ENCODE measurements at places on chromosomes 16 and 17.

DNA sequence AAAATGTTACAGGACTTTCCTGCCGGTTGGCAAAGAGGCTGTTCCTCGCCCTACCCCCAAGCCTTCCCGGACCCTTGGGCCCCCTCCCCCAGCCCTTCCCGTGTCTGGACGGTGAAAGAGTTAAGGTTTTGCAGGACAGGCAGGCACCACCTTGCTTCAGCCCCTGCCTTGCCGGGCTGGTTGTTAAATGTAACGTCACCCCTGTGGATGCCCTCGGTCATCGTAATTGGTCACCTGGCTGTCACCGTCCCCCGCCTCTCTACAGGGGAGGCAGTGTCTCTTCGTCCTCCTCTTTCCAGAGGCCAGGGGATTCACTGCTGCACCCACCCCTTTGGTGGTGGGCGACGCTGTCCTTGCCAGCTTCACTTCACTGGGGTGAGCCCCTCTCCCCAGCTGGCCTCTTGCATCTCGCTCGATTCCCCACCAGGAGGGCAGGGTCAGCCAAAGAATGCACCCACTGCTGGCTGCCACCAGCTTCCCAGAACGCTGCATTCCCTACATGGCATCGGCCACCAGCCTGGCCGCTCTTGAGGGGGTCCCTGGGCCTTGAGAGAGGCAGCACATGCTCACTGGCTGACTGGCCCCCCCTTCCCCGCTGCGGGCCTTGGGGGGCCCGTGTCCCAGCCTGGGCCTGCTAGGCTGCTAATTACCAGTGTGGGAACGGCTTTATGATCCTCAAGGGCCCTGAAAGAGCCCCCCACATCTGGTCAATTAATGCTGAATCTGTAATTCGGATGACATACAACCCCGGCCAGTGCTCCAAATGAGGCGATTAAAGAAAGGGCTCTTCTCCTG, 25.2 kb upstream of the GSE1 start:
- no peak for DNase-seq

- DNase-seq = peak; percentile 28
These were observed at the start of gene PRSS8 for GRCh38 chr16:31135535-31136286. PRSS8 (minus strand) TSS chr16:31135727; CDS start chr16:31135498, 229 bp downstream.

GRCh38 chr16:84673561-84673960, 25.2 kb downstream of the KLHL36 start:
- no peak for DNase-seq

- no peak for DNase-seq
These were observed 2.3 kb upstream of the CDK3 start for GRCh38 chr17:75998327-75998795.

- DNase-seq = peak; percentile 4
These were observed 32.0 kb downstream of the SLC6A4 start for GRCh38 chr17:30203471-30203981.

DNA sequence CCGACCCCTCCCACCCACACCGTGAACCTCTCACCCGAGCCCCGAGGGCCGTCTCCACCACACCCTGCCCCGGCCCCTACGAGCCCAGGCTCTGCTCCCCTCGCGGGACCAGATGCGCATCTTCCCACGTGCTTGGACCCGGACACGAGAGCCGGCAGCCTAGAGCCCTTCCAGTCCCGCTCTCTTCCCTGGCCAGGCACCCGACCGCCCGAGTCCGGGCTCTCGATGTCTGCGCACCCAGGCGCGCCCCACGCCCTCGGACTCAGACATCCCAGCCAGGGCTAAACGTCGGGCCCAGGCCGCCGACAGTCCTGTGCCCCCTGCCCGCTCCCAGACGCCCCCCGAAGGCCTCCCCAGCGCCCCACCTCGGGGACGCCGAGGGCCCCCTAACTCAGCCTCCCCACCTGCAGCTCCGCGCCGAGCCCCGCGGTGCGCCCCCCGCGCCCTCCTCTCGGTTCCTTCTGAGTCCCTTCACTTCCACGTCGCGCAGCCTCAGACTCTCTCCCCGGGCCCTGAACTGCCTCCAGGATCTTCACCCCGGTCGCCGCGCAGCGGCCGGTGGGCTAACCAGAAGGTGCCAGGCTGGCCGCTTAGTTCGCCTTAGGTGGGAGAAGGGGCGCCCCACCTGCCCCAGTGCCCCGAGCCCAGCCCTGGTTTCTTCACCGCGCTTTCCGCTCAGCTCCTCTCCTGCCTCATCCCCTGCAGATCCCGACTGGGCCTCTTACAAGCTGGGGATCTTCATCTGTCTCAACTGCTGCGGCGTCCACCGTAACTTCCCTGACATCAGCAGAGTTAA, 688 bp downstream of the ADAP2 start:
- peak; percentile 24 for DNase-seq

- no peak for DNase-seq
These were observed 171.2 kb downstream of the C16orf78 start for GRCh38 chr16:49544828-49545227.

GRCh38 chr16:49377196-49377755, 3.7 kb downstream of the C16orf78 start:
- DNase-seq = no peak

GRCh38 chr17:46036491-46036890, 37.4 kb downstream of the STH start:
- no peak for DNase-seq

- DNase-seq = no peak
These were observed 3.8 kb upstream of the RPL23 start for GRCh38 chr17:38857271-38857670.

DNA sequence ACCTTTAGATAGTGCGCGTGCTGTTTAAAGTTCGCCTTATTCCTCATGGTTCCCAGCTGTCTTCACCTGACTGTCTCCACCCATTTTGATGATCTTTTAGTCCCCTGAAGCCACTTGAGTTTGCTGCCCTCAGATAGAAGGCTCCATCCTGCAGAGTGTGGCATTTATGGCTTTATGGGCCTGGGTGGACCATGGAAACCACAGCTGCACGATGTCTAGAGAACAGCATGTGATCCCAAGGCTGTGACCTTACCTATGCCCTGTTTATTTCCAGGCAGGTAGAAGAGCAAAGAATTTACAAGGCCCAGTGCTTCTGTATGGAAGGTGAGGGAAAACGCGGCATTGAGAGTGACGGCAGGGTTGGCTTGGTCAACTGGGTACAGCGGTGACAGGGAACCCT, 356.9 kb downstream of the SLC39A11 start:
- no peak for DNase-seq

DNA sequence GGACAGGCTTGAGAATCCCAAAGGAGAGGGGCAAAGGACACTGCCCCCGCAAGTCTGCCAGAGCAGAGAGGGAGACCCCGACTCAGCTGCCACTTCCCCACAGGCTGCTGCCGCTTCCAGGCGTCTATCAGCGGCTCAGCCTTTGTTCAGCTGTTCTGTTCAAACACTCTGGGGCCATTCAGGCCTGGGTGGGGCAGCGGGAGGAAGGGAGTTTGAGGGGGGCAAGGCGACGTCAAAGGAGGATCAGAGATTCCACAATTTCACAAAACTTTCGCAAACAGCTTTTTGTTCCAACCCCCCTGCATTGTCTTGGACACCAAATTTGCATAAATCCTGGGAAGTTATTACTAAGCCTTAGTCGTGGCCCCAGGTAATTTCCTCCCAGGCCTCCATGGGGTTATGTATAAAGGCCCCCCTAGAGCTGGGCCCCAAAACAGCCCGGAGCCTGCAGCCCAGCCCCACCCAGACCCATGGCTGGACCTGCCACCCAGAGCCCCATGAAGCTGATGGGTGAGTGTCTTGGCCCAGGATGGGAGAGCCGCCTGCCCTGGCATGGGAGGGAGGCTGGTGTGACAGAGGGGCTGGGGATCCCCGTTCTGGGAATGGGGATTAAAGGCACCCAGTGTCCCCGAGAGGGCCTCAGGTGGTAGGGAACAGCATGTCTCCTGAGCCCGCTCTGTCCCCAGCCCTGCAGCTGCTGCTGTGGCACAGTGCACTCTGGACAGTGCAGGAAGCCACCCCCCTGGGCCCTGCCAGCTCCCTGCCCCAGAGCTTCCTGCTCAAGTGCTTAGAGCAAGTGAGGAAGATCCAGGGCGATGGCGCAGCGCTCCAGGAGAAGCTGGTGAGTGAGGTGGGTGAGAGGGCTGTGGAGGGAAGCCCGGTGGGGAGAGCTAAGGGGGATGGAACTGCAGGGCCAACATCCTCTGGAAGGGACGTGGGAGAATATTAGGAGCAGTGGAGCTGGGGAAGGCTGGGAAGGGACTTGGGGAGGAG, at the start of gene CSF3:
TSS of gene CSF3 (plus strand) at position 436 of the 993 bp plus-strand sequence. CDS start at position 471, 35 bp downstream.
- DNase-seq = no peak

DNA sequence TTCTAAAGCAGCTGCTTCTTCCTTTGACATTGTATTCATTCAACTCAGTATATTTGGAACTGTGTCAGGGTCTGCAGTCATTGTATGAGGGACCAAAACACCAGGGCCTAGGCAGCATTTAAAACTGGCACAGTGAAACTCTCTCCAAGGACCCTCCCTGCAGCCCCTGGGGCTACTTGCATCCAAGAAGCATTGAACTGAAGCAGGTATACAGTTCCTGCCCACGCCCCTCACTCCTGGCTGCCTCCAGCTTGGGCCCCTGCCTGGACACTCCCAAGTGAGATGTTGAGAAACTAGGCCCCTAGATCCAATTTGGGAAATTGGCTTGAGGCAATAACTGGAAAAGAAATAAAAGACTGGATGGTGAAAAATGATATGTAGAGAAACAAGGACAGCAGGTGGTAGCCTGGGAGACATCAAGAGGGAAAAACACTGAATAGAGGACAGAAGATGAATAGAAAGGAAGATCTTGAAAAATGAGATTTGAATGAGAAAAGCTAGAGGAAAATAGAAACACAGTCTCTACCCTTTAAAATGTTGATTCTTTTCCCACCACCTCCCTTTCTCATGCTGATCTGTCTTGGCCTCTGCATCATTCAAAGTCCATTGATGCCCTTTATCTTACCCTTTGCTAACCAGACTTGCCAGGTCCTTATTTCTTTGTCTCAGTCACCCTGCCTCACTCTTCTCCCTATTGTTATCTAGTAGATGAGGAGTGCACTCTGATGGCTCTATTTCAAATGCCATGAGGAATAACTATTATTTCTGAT, 368.8 kb upstream of the CDH8 start:
- no peak for DNase-seq

GRCh38 chr17:49501496-49501895, 6.4 kb downstream of the NGFR start:
- DNase-seq = no peak

DNA sequence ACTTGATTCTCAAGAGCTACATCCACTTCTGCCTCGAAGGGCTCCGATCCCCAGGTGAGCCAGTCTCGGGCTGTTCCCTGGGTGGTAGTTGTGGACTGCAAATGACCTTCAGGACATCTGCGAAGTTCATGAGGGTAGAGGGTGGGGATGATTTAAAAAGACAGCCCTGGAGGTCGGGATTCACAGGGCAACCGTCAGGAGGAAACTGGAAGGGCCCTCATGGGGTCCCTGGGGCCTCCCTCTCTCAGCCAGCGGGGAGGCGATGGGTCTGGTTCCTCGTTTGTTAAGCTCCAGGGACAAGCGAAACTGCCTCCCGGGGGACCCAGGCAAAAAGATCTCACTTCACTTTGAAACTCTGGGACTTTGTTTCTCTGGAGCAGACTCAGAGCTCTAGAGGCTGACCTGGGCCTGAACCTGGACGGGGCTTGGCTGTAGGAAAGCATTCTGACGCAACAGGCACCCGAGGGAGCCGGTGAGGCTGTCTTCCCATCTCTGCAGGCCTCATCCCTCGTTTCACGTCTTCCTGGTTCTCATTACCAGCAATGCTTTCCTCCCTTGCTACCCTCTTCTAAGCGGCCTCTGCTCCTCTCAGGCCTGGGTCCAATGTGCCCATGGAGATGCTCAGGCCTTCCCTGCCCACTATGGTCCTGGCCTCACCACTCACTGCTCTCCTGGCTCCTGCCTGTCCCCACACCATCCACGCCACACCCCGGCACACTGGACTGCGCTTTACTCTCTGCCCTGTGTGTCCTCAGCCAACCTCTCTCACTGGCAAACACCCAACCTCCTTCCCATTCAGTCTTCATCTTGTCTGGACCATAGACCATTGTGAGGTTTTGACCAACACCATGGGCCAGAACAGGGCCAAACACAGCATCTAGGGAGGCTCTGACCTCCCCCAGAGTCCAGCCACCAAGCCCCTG, 214.2 kb upstream of the TNRC6C start:
- DNase-seq = no peak

DNA sequence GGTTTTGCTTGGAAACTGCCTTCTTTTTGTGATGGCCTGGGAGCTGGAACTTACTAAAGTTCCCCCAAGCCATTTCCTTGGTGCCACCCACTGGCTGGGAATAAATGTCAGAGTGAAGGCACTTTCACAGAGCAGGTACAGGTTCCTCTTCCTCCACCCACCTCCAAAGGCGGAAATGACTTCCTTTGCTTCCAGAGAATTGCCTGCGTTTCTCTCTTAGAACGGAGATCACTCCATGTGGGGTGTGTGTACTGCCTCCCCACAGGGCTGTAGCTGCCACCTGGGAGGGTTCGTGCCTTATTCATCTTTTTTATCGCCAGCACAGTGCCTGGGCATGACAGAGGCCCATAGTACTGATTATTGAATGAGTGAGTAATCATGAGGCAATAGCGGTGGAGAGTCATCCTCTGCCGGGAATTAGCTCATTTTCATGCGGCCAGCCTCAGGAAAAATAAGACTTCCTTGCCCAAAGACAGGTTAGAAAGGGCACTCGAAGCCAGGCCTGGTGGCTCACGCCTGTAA, 32.2 kb upstream of the HAS3 start:
- no peak for DNase-seq

- DNase-seq = no peak
These were observed 11.8 kb downstream of the RFFL start for GRCh38 chr17:35051579-35052240.

DNA sequence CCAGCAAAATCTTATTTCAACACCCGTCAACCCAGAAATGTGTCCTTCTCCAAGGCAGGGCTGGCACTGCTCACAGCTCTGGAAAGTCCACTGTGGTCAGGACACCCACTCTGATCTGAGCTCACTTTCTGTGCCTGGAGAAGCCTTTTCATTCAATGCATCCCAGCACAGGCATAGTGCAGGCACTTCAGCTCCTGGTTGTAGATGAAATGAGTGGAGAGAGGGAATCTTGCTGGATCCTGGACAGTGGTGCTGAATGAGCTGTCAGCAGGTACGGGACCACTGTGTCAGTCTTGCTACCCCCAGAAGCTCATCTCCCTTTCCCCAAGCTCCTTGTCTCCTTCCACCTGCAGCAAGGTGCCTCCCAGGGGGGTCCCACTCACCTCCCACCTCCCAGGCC, 86.1 kb upstream of the SALL1 start:
- DNase-seq = no peak

- no peak for DNase-seq
These were observed 191.8 kb downstream of the PRKCA start for GRCh38 chr17:66494023-66494803.

DNA sequence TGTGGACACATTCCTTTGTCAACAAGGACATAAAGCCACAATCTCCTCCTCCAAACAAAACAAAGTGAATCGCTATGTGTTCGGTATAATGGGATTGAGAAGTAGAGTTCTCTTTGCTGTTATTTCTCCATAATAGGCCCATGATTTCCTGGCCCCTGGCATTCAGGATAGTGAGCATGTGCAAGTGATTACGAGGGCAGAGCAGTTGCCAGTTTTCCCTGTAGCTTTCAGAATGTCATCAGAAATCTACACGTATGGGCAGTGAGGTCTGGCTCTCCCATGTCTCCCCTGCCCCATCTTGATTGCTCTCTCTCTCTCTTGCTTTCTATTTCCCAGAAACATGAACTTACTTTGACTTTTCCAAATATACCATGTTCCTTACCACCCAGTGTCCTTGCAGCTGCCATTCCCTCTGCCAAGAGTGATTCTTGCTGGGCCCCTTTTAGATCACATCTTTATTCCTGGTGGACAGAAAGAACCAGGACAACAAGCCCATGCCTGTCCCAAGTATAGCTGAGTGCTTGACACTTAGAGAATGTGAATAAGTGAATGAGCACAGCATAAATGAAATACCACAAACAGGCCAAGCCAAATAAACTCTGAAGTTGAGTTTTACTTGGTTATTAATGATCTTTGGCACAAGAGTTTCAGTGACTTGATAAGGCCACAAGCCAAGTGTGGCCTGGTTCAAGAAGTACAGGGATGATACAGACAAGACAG, 273.1 kb downstream of the CDH13 start:
- no peak for DNase-seq

All from activated T-cell treated with anti-CD3 and anti-CD28 coated beads, Interleukin-2, amount 50 U/mL, for 48 hours (primary cell).